ENCODE measurements at places on chromosomes 1 and 21.

DNA sequence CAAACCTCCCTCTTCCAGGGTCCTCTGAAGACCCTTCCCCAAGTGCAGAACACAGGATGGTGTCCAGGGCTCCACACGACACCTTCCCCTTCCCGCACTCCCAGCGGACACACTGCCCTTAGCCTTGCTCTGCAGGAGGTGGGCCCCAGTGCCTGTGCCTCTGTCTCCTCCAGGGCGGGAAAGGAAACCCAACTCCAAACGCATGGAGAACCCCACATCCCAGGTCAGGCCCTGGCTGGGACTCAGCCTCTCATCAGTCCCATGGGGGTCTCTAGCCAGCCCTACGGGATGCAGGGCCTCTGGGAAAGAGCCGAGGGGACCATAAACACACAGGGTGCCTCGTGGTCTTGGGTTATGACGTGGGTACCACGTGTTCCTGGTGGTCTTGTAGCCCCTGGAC, 5.6 kb upstream of the SMYD3 start:
- DNase-seq: no peak

DNA sequence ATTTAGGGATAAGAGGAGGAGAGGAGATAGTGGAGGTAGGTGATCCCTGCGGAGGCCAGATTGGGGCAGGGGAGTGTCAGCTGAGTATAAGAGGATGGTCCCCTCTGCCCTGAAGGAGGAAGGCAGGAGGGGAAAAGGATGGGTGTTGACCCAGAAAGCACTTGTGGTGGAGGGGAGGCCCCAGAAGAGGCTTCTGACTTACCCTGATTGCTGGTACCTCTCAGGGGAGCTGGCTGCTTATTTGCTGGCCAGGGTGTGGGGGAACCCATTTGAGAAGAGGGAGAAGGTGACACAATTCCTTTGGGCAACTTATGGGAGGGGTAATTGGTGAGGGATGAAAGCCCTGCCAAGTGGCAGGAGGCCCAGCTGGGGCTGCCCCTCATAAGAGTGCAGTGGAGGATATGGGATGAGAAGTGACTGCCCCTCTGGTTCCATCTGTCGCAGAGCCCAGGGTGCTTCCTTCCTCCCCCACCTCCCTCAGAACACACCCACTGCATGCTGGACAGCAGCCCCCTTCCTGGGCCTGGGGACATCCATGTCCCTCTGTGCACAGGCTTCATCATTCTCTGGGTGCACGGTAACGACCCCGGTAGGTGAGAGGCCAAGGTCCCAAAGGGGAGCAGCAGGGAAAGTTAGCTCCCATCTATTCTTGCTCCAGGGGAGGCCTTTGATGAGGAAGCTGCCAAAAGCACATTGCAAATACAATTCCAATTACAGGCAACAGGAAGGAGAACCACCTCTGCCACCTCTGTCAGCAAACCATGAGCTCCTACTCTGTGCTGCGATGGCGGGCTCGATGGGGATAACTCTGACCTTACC, 1.4 kb upstream of the PCSK9 start:
- peak; percentile 67 for DNase-seq

DNA sequence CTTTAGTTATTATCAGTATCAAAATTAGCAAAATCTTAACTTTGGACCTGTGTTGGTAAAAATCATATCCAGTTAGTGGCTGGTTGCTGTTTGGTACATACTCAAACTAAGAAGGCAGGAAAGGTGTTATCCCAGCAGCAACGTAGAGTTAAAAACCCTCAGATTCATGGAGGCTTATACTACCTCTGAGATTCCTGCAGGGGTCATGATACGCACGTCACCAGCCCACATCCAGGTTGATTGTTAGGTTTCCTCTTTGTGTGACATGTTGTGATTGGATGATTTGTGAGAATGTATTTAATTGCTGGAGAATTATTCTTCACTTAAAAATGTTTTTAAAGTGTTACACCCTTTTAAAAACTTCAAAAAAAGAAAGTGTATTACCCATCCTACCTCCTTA, 423.3 kb upstream of the ADGRL2 start:
- no peak for DNase-seq

DNA sequence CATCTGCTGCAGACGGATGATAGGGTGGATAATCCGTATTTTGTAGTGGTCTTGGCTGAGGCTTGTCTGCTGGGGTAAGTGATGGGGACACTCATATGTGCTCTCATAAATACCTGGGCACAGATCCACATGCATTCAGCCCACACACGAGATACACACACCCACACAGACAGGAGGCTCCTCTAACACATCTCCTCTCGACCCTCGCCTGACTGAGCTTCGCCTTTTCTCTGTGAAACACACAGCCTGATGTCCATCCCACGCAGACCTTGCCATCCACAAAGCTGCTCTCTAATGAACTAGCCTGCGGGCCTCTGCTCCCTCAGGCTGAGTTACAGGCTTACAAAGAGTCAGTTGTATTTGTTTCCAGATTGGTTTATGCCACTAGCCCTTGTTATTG, 96.3 kb upstream of the CSF3R start:
- no peak for DNase-seq

DNA sequence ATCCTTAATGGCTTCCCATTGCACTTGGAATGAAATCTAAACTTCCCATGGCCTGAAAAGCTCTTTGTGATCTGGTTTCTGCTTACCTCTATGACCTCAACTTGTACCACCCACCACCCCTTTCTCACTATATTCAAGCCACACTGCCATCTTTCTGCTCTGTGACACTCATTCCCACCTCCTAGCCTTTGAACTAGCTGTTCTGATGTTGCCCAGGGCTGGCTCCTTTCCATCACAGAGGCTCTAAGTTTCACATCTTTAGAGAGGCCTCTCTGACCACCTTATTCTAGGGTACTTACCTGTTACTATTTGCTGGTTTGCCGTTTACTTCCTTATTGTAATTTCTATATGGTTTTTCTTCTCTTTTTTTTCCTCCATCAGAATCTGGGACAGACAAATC, 4.2 kb downstream of the MPZL1 start:
- no peak for DNase-seq

- DNase-seq: no peak
These were observed 1.8 kb downstream of the KRTAP10-1 start for GRCh38 chr21:44537930-44538911.

GRCh38 chr1:214124915-214125314, 137.1 kb downstream of the PROX1 start:
- DNase-seq: no peak

- DNase-seq: no peak
These were observed 19.7 kb downstream of the SLX9 start for GRCh38 chr21:44959376-44960091.

- DNase-seq: no peak
These were observed 131.4 kb upstream of the RAB4A start for GRCh38 chr1:229139331-229140118.

GRCh38 chr1:12585536-12585935, 32.5 kb downstream of the DHRS3 start:
- DNase-seq: no peak

Measured in cerebellar cortex (tissue), 1 donor.